ENCODE measurements at places on chromosomes 12 and 14.

DNA sequence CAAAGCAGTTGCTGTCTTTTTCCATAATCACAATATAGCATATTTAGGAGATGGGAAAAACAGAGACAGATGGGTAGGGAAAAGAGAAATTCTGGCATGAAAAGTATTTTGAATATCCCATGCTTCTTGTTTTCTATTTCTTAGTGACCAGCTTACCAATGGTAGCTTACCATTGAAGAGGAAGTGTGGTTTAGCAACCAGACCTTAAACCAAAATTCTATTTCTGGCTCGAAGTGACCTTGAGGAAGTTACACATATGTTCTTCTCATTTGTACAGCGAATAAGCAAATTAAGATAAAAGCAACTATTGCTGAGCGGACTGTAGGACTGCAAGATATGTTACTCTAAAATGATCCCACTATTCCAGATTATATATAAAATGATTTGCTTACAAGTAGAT lies 82.9 kb downstream of the FGD4 start:
- DNase-seq: no peak

DNA sequence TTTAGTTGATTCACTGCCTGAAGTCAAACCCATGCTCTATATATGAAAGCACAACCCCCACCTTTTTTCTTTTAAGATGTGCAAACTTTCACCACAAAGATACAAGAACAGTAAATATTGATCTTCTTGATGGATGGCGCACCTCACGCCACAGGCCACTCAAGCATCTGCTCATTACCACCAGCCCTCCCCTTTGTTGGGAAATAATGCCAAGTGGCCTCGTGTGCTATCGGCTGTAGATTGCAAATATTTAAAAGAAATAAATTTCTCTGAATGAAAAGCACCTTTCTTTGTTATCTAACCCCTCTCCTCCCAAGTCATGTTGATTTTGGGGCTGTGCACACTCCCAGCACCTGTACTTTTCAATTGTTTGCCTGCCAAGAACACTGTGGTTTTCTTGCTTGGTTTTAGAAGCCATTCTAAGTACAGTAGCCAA lies 122.7 kb downstream of the C12orf42 start:
- DNase-seq: no peak

GRCh38 chr12:14264778-14265177 lies 100.7 kb upstream of the ATF7IP start:
- no peak for DNase-seq

DNA sequence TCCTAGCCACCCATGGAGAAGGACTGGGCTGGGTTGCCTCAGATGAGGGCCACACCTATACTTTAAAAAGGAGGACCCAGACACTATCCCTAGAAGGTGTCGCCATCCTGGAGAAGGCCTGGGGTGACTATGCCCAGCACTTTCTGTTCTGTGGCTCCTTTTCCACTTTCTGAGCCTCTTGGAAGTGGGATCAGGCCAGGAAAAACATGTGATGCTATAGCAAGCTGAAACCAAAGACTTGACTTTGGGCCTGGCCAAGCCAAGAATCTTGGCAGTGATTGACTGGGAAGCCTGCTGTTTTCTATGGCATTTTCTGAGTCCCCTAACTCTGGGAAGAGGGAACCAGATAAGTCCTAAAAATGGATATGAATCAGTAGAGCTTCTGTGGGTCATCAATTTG lies 332.3 kb downstream of the ZFP36L1 start:
- DNase-seq: no peak

- DNase-seq: no peak
Observed at GRCh38 chr14:79580906-79581305, 630.4 kb downstream of the DIO2 start.

- DNase-seq: no peak
Observed at GRCh38 chr12:120227233-120228040, 26.5 kb upstream of the RPLP0 start.

DNA sequence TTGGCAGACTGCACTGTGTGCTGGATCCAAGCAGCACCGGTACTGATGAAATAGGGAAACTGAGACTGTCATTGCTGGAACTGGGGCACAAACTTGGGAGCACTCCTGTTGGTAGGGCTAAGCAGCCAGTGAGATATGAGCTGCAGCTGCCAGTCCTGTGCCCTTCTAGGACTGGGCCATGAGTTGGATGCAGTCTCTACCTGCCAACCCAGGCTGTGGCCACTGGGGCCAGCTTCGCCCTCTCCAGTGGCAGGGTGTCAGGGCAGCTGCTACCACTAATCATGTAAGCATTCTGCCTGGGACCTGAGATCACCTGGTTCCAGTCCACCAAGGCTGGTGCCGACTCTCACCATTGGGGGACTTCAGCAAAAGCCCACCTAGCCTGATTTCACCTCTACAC lies 121.1 kb downstream of the PAWR start:
- DNase-seq: no peak

DNA sequence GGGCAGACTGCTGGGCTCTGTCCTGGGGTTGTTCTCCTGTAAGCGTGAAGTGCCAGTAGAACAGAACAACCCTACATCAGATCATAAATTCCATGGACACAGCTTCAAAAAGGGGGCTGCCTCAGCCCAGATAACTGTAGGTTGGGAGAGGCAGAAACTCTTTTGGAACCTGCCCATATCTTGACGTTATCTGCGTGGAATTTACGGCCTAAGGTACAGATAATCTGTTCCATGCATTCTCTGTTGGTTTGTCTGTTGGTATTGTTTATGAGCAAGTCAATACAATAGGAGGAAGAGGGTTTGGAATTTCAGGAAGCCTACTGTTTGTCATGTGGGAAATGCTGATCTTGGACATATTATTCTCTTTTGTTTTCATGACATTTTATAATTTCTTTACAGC lies 36.7 kb downstream of the SLC25A47 start:
- DNase-seq: no peak

DNA sequence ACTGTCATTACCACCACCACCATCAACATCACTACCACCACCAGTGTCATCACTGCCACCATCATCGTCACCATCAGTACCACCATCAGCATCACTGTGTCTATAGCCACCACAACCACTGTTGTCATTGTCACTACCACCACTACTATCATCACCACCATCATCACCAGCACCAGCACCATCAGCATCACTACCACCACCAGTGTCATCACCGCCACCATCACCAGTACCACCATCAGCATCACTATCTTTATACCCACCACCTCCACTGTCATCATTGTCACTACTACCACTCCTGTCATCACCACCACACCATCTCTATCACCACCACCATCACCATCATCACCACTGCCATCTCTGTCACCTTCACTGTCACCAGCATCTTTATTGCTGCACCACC lies 60.6 kb downstream of the BEGAIN start:
- no peak for DNase-seq

GRCh38 chr12:117441751-117442150 lies 80.3 kb upstream of the NOS1 start:
- no peak for DNase-seq

DNA sequence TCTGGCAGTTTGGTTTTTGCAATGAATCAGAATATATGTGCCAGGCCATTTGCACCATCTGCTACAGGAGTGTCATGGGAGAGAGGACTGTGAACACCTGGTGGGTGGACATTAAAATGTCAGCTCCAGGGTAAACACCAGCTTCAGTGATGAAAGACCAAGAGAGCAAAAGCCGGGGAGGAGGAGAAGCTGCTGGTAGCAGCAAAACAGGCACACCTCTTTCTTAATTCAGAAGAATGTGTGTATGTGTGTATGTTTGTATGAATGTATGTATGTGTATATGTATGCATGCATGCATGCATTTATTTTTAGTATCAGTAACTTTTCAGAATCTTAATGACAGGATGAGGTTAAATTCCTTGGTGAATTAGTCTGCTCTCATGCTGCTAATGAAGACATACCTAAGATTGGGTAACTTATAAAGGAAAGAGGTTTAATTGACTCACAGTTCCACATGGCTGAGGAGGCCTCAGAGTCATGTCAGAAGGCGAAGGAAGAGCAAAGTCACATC lies 357.4 kb upstream of the PRICKLE1 start:
- DNase-seq: no peak

- DNase-seq: peak; percentile 92
Observed at GRCh38 chr12:95073698-95074520, 491 bp upstream of the NR2C1 start.

- DNase-seq: no peak
Observed at GRCh38 chr14:47929334-47929733, 253.9 kb upstream of the MDGA2 start.

DNA sequence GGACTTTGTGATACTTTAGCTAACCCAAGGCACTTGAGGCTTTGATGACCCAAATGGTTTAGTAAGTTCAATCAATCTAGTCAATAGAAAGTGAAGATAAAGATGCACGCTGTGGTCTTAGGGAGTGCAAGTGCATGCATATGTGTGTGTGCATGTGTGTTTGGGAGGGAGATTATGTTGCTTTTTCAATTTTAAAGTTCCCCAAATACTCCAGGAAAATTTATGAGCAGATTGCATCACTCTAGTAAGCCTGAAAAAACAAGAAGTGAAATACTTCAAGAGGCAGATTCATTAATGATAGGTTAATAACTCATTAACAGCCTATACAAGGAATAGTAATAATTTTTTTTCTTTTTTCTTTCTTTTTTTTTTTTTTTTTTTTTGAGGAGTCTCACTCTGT lies 12.4 kb upstream of the SIX1 start:
- DNase-seq: no peak

- no peak for DNase-seq
Observed at GRCh38 chr14:92759679-92760523, 11.5 kb upstream of the LGMN start.

GRCh38 chr12:132018193-132018916 lies 68.6 kb downstream of the EP400 start:
- no peak for DNase-seq

- DNase-seq: no peak
Observed at GRCh38 chr12:122895320-122895703, 612 bp downstream of the VPS37B start.

DNA sequence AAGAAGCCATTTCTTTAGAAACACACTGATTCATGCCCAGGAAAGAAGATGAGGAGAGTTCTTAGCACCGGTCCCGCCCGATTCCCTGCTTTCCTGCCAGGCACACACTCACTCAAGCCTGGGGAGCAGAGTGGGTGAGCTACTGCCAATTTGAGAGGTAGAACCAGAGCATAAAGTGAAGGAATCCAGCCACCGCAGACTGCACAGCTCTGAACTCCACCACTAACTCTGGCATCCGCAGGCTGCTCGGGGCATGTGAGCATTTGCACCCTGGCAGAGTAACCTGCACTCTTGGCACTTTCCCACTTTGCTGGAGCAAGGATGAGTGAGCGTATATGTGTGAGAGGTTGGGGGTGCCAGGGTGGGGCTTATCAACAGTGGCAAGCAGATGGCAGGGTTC lies 4.0 kb upstream of the SYNDIG1L start:
- no peak for DNase-seq

DNA sequence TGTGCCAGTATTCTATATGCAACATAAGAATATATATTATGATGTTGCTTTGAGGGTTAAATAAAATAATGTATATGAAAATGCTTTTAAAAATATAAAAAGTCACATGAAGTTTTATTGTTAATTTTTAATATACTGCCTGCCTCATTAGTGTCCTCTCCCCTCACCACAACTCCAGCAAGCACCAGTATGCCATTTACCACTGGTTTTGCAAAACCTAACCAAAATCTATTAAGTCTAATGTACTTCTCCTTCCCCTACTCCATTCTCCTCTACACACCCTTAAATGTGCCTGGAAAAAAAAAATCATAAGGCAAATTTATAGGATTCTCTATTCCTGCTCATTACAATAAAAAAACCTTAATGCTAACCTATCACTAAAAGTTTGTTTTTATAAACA lies 24.0 kb upstream of the GNG2 start:
- DNase-seq: no peak

GRCh38 chr14:75040507-75040906 lies 10.8 kb downstream of the MLH3 start:
- DNase-seq: no peak

DNA sequence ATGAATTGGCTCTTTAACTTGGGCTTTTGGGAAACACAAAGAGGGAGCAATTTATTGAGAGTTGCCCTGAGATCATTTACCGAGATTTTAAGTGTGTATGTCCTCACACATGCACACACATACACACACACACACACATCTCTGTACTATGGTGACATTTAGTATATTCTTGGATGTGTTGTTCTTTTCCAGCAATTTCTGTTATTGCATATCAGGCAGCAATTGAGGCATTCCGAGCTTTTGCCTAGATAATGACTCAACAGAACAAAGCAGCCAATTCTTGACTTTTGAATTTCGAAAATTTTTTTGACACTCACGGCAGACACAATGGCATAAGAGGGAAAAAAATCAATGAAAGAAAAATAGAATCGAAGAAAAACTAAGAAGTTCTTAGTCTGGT lies 248.5 kb downstream of the DUSP6 start:
- no peak for DNase-seq

DNA sequence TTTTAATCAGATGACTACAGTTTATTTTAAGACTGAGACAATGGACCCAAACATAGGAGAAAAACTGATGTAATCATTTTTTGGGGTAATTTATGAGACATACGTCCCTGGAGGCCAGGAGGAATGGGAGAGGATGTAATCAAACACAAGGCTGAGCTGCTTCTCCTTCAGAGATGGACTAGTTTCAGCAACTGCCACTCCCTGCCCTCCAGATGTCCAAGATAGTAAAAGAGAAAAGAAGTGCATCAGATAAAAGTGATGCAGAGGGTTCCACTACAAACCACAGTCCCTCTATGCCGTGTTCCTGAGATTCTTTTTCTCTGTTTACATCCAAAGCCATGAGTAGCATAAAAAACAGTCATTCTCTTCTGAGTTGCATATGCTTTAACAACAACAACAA lies 101.1 kb downstream of the DACT1 start:
- no peak for DNase-seq

DNA sequence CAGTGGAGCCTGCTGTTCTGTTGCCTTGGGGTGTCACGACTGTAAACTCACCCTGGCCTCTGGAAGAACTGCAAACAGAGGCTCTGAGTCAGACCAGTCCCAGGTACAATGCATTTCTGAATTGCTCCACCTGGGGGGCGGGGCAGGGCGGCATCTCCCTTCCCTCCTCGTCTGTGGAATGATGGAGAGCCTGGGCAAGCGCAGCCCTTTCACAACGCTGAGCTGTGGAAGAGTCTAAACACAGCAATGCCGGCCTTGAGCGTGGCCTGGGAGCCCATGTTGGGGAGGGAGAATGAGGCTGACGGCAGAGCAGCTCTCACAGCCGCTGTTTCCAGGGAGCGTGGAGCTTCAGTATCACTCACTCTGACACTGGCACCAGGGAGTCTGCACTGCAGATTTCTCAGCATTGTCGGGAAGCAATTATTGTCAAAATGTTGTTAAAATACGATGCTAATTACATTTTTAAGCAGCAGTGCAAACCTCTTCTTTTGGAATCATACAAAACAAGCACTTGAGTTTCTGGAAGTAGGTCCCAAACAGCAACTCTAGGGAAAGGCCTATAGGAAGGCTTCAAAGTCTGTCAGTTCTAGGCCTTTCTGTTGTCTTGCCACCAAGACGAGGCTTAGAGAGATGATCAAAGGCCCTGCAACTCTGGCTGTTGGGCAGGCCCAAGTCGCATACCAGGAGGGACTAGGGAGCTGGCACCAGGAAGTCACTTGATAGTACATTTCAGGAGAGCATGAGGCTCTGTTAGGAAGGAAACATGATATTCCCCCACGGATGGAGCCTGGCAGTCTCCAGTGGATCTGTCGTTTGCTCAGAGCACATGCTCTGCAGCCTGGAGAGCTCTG lies 244.0 kb upstream of the FKBP4 start:
- DNase-seq: no peak
